SJSA1 (cell line): ENCODE measurements at places on chromosomes 5 and 9. TPM values are rescaled to one million over a fixed set of nuclear protein-coding genes. Genes with fewer than 3 reads are reported as not detected.
A peak's percentile ranks its signal among the peaks of the same experiment; 100 is the strongest.

- no peak for DNase-seq
Observed at GRCh38 chr9:95297316-95297715, 20.2 kb downstream of the FANCC start.

GRCh38 chr9:100098046-100098886 is 534 bp downstream of the ERP44 start:
- DNase-seq, result peak; percentile 48

- DNase-seq, result no peak
Observed at GRCh38 chr5:38297830-38298608, 39.7 kb downstream of the EGFLAM start.

INSYN2B gene
- total RNA-seq, result 1.1 and 3.8 TPM in 2 replicates

DNA sequence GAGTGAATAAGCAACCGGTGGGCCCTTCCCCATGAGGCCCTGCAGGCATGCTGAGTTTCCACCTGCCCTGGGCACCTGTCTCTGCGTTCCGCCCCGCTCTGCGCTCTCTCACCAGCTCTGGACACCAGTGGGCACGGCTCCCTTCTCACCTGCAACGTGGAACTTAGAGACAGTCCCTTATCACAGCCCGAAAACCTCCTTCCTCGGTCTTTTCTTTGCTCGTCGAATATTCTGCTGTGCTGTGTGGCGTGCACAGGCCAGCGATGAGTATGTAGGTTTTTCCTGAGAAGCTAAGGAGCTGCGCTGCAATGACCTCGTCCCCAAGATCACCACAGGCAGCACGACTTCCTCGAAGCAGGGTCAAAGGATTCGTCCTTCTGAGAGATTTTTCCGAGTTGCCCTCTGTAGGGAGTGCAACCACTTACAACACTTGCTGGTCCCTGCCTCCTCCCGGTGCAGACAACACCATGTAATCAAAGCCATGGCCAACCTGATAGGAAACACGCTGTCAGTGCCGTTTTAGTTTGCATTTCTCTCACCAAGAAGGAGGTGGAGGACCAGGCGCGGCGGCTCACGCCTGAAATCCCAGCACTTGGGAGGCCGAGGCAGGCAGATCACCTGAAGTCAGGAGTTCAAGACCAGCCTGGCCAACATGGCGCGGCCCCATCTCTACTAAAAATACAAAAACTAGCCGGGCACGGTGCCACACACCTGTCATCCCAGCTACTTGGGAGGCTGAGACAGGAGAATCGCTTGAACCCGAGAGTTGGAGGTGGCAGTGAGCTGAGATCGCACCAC is 27.2 kb upstream of the NOTCH1 start:
- no peak for DNase-seq
